ENCODE measurements at places on chromosomes 12 and 14.
A peak's percentile ranks its signal among the peaks of the same experiment; 100 is the strongest.

- DNase-seq = no peak
These were observed 52.3 kb upstream of the KCNA5 start for GRCh38 chr12:4991373-4991772.

DNA sequence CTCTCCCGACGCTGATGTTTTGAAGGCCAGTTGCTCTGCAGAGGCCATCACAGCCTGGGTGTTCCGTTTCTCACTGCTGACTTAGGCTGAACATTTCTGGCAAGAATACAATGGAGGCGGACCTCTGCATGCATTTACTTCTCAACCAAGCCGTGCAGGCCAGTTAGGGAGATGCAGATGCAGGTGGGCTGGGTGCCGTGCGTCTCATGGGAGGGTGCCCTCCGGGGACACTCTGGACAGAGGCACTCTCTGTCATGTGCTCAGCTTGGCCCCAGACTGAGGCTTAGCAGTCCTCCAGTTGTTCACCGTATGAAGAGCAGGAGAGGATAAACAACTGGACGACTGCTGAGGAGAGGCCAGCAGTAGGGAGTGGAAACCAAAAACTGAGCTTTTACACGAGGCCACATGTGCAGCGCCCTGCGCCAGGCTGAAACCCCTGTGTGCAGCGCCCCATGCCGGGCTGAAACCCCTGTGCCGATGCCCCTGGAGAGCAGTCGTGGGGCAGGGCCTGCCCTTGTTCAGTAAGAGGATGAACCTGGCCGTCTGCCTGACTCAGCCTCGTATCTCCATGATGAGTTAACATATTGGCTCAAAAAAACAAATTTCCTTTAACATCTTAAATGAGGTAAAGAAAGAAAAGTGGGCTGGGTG lies 32.3 kb downstream of the DDX51 start:
- no peak for DNase-seq

- peak; percentile 12 for DNase-seq
These were observed 69.3 kb downstream of the BCAT1 start for GRCh38 chr12:24879644-24880043.

DNA sequence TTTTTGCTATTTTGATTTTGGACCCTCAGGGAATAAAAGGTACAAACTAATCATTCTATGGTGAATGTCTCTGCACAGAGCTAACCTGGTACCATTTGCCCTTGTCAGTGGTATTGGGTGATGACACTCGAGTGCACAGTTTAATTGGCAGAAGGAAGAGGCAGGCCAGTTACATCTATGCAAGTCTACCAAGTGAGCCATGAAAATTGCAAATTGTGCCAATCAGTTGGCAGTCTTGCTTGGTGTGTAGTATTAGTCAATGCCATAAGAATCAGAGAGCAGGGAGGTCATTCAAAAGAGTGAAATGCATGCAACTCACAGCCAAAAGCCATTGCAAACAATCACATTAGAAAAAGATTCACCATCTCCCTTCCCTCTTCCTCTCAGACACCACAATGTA lies 479.6 kb downstream of the ADAMTS20 start:
- no peak for DNase-seq

GRCh38 chr14:81162941-81163340 lies 57.8 kb downstream of the GTF2A1 start:
- peak; percentile 88 for DNase-seq

GRCh38 chr14:81831128-81831820 lies 297.6 kb upstream of the SEL1L start:
- DNase-seq = no peak

DNA sequence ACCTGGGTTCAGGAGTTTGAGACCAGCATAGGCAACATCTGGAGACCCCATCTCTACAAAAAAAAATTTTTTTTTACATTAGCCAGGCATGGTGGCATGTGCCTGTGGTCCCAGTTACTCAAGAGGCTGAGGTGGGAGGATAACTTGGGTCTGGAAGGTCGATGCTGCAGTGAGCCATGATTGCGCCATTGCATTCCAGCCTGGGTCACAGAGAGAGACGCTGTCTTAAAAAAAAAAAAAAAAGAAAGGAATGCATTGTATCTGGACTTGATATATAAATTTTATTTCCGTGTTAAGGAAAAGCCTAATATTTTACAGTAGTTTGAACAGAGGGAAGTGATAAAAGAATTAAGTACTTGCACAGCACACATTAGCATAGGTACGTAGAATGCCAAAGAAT lies 97.2 kb downstream of the ZC3H14 start:
- no peak for DNase-seq

- no peak for DNase-seq
These were observed 143.6 kb downstream of the DYRK2 start for GRCh38 chr12:67792185-67792584.

Measured in inflammatory macrophage treated with lipopolysaccharide for 4 hours (primary cell).